Fibroblast of skin of right biceps (primary cell): ENCODE measurements at places on chromosomes 3 and 15.

DNA sequence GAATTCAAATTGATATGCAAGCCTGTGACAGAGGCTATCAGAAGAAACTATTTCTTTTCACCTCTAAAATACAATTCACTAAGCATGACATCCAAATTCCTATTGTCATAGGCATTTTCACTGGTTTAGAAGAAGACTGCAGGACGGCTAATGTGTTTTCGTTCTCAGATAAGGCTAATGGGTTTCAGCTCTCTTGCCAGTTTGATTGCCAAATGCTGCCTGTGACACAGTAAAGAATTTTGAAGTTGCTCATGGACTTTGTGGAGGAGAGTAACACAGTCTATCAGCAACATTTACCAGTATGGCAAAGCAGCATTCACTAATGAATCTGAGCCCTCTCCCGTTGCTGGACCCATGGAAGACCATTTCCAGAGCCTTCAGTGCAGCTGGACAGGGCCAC is 948.1 kb downstream of the FHIT start:
- peak; percentile 53 for DNase-seq

GRCh38 chr15:92074646-92075045 is 221.1 kb downstream of the SLCO3A1 start:
- peak; percentile 71 for DNase-seq

DNA sequence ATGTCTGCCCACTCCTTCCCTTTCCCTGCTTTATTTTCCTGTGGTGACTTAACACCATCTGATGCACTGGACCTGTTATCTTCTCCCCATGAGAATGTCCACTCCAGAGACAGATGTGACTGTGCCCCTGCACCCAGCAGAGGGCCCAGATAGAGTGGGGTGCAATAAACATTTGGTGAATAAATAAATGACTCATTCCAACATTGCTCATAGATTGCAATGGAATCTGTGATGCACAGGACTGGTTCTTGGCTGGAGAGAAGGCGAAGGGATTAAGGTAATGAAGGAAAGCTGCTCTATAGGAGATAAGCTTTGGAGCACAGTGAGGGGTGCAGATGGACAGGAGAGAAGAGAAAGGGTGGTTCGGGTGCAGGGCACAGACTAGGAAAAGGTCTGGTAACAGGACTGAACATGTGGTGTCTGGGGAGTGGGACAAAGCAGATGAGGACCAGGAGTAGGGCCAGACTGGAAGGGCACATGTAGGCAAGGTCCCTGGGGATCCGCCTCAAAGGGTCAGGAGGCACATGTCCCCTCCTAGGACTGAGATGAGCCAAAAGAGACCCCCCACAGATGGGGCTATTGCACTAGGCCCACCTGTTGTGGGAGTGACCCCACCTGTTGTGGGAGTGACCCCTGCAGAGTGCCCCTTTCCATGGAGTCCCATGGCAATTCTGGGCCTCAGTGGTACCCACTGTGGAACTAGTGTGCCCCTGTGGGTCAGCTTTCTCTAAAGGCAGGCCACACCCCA is 17.5 kb upstream of the POC1A start:
- DNase-seq = peak; percentile 26

DNA sequence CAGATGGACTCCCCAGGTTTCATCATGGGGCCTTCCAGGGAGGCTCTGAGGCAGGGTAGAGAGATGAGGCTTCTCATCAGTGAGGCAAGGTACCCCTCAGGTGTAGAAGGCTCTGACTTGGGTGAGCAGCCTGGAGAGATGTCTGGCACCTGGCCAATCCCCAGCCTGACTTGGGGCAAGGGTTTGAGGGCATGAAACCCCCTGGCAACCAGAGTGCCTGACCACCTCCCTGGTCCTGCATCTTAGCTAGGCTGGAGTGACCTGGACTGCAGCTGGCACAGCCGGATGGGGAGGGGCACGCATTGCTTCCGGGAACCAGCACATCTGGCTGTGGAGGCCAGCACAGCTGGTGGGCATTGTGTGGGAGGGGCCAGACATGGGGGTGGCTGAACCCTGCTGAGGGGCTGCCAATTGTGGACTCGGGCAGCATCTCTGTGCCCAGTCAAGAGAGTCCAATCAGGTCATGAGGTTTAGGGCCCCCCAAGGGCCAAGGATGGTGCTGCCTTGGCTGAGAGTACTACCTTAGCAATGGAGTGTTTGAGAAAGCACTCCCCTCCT is 1.9 kb downstream of the ZBTB47 start:
- DNase-seq = no peak

DNA sequence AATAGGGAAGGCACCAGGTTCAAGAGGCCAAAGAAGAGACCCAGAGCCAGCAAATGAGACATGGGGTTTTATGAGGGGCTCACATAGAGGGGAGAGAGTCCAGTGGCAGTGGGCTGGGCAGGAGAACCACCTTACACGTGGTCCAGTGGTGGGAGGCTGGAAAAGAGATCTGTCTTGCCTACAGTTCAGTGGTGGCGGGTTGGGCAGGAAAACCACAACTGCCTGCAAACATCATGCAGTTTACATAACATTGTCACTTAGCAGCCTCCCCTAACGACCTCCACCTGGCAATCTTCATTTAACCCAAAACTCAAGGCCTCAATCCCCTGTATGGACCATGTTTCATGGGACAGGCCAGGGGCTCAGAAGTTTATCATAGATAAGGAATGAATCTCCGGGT is 29.1 kb downstream of the CRYGS start:
- DNase-seq = no peak

DNA sequence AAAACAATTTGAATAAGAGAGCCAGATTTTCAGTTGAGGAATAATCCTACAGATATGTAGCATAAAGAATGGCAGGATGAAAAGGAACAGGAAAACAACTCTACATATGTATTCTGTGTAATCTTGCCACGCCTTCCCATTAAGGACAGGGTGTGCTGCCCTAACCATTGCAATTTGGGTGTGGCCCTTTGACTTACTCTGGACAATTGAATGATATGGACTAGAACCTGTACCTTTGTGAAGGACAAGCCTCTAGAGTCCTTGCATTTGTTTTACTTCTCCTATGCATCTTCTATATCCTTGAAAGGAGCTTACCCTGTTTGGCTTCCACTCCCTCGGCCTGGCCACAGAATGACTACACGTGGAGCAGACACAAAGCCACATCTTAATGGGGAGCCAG is 1261.6 kb upstream of the GBE1 start:
- DNase-seq = no peak

GRCh38 chr3:57064001-57064400 is 3.5 kb downstream of the SPATA12 start:
- DNase-seq = no peak

DNA sequence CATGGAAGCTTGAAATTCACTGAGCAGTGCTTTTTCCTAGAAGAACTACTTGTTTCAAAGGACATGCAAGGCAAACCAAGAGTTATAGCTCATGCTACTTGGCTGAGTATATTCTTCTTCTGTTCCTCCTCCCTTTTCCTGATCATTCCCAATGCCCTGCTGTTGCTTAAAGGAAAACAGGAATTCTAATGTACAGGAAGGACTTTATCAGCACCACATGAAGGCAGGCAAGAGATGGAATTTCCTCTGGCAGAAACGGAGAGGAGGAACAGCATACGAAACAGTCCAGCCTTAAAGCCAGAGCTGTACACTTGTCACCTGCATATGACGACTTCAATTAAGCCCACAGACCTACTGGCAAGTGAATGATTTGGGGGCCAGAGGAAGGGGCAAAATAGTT is 15.7 kb downstream of the MEIS2 start:
- no peak for DNase-seq

DNA sequence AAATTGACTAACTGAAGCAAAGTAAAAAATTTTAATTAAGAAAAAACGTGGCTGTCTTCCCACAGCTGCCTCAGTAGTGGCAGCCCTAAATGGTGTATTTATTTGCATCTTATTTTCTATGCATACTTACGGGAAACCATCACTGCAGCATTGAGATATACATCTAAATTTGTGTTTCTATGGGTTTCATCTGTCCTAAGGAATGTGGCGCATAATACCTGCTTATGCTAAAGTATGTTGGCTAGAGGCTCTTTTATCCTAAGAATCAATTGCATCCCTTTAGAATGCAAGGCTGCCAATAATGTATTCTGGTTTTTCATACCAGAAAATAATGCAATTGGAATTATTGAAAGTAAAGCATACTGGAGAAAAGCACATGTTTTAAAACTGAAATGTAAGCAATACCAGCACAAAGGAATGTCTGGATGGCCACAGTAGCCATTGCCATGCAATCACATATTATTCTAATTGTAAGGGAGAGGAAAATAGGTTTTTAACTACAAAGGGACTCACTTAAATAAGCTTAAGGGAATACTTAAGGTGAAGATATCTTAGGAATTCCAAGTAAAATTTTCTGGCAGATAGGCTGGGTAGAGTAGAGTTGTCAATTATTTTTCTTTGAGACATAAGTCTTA is 834.5 kb upstream of the NECTIN3 start:
- no peak for DNase-seq

- DNase-seq = no peak
These were observed 10.5 kb upstream of the IP6K2 start for GRCh38 chr3:48727511-48727910.

DNA sequence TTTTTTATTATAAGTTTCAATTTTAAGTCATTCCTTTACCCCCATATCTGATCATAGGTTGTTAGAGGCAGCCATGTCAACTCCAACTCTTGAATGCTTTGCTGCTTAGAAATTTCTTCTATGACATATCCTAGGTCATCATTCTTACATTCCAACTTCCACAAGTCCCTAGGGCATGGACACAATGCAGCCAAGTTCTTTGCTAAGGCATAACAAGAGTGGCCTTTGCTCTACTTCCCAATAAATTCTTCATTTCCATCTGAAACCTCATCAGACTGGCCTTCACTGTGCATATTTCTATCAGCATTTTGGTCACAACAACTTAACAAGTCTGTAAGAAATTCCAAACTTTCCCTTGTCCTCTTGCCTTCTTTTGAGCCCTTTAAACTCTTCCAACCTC is 28.5 kb downstream of the TRIM42 start:
- no peak for DNase-seq

DNA sequence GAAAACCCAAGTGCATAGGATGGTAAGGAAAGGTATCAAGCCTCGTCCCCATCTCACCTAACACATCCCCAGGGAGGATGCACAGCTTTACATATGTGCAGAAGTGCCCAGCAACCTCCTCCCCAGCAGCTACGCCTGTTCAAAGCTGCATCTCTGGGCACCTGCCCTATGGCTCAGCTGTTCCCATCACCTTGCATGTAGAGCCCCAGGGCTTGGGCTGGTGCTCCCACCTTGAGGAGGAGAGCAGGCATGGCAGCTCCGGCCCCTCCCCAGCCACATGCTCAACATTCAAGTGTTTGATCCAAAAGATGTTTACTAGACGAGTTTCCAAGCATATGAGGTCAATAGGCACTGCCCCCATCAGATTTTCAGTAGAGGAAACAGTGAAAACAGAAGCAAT is 173.5 kb downstream of the ATP10A start:
- no peak for DNase-seq

- DNase-seq = peak; percentile 1
These were observed 160.5 kb upstream of the CHRNA7 start for GRCh38 chr15:31869686-31870307.

- DNase-seq = no peak
These were observed 10.4 kb downstream of the TMEM266 start for GRCh38 chr15:76070192-76070591.

DNA sequence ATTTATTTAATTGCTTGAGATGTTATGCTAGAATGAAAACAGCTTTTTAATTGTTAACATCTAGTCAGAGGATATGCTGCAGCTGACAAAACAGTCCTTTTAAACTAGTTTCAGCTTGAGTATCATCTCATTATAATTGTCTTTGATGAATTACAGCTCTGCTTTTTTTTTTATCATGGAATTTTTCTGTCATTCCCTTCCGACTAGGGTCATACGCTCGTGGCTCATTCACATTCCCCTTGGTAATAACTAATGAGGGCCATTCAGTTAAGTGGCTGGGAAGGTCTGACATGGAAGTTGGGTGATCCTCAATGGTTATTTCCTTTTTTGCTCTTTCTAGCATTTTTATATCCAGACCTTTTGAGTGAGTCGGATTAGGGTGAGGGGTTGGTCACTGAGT is 77.0 kb downstream of the PGPEP1L start:
- no peak for DNase-seq

DNA sequence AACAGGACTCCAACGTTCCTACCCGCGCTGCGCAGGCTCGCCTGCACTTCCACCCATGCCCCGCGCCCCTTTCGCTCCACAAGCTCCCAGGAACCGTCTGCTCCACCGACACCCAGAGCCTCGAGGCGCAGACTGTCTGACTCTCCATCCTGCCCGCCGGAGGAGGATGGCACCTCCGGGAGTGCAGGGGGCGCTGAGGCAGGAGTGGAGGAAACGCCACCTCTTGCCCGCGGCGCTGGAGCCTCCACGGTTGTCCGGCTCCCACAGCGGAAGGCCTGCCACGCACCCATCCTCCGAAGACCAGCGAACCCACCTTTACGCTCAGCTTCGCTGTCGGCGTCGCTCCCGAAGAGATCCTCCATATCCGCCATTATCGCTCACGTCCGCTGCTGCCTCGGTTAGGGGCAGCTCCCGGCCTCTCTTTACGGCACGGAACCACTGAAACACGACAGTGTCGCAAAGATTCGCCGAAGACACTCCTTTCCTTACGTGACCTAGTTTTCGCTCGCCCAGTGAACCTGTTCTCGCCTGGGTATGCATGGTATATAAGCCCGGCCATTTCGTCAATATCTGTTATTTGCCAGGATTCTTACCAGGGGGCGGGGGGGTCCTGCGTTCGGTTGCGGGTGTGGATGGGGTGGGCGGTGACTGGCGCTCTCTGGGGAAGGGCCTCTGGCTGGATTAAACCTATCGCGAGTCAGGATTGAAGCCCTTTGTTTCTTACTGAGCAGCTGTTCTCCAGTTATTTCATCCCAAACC is at the start of gene LEO1:
TSS of gene LEO1 (minus strand) at position 404 of the 759 bp plus-strand sequence. CDS start at position 371, 33 bp downstream.
- peak; percentile 98 for DNase-seq

DNA sequence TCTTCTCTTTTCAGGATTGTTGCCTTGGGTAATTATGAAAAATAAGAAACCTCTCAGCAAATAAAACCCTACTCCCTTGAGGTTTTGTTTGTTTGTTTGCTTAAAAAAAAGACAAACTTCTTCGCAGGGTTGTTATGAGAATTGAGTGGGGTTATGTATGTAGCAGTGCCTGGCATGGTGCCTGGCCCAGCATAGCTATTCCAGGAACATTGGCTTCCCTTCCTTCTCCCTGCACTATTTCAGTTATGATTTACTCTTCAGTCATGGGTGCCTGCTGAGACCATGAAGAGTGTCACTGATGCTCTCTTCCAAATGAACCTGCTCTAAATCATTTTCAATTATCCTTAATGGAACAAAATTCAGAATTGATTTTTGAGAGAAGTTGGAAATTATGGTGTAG is 283.5 kb upstream of the ROPN1 start:
- DNase-seq = no peak
